ENCODE measurements at places on chromosomes 12 and 14.

DNA sequence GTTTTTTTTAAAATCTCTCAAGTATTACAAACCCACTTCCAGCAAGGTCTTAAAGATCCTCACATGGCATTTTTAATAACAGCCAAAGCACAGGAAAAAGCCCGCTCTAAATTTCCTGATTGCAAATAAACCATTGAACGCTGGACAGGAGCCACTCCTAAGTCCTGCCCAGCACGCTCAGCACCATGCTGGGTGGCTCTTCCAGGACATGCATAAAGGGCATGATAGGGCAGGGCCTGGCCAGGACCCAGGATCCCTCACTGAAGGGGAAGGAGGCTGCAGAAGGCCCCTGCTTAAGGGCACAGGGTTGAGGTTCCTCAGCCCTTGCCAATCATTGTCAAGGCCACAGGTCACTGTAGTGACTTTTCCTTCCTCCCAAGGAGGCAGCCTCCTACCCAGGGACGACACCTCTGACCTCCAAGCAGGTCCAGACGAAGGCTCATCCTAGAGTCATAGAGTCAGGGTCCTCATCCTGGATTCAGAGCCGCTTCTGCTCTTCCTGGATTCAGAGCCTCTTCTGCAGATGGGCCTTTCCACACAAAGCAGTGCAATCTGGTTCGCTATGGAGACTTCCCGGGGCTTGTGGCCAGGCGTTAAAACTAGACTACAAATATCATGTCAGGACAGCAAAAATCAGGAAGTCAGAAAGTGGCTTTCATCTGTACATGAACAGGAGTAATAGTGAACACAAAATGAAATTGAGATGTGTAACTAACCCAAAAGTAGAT lies 123.8 kb downstream of the GCH1 start:
- DNase-seq: peak; percentile 24

DNA sequence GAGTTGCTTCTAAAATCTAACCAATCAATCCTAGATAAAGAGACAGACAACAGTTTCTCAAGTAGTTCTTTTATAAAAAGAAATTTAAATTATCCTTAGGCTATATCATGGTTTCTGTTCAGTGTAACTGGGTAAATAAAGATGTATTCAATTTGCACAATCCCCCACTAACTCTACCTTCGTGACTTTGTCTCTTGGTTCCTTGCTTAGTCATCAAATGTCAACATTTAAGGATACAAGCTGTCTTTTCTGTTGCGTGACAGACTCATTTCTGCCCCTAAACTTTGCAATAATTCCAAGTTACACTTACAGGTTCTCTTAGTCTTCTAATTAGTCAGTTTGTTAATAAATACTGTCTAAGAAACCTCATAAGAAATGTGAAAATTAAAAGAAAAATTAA lies 50.6 kb downstream of the SCAF11 start:
- no peak for DNase-seq

DNA sequence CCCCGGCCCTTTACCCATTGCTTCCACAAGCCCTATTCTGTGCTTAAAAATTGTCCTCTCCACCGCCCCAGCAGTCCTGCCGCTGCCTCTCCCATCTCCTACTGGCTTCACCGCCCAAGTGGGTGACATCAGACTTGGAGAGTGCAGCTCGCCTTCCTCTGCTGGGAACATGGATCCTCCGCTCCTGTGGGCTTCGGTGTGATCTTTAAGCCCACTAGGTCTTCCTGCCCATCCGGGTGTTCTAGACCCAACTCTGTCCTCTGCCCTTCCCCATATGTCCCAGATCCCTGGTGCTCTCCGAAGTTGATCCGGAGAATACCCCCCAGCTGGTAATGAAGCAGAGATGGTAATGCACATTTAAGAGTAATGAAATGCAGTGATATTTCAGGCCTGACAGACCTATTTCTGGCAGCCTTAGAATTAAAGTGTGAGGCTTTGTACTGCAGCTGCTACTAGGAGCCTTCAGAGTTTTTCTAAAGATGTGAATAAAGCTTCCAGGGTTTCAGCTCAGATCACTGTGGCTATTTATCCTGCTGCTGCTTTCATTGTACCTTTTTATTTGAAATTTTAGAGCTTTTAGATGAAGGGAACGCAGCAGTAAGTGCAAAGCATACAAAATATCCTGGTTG lies 22.9 kb upstream of the CTDSP2 start:
- DNase-seq: no peak

DNA sequence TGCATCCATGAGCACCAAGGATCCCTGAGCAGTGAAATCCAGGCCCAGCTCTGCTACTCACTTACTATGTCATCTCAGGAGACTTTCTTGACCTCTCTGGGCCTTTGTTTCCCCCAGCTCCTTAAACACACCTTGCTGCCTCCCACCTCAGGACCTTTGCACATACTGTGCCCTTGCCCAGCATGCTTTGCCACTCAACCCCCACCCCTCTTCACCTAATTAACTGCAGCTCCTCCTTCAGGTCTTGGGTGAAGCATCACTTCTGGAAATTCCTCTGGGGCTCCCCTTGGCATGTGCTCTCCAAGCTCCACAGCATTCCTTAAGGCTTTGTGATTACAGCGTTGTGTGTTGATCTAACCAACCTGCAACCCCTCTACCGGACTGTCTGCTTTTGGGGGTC lies 15.9 kb downstream of the WSCD2 start:
- DNase-seq: no peak

GRCh38 chr12:102659200-102659911 lies 179.0 kb upstream of the IGF1 start:
- no peak for DNase-seq

GRCh38 chr12:8541562-8541961 lies 857 bp upstream of the CLEC4E start:
- no peak for DNase-seq

- no peak for DNase-seq
Measured at GRCh38 chr14:20219033-20219432, 4.5 kb upstream of the OR11H6 start.

- no peak for DNase-seq
Measured at GRCh38 chr12:56626701-56627100, 3.4 kb downstream of the BAZ2A start.

GRCh38 chr12:121062391-121063045 lies 23.5 kb upstream of the OASL start:
- DNase-seq: no peak

GRCh38 chr14:100530270-100531072 lies 56.7 kb downstream of the BEGAIN start:
- DNase-seq: no peak

DNA sequence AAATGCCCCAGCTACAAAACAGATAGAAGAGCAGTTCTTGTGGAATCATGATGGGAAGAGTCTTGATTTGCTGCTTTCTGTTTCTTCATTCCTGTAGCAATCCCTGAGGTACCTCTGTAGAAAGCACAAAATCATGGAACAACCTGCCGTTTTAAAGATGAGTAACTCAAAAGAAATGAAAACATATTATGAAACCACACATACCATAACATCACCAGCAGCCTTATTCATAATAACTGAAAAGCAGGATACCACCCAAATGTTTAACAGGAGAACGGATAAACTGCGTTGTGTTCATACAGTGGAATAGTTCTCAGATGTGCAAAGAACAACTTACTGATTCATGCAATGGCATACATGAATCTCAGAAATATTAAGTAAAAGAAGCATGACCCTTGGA lies 188.1 kb downstream of the RGS6 start:
- no peak for DNase-seq

- peak; percentile 72 for DNase-seq
Measured at GRCh38 chr12:49623142-49623904, at the start of gene PRPF40B. TSS of gene PRPF40B (plus strand) at chr12:49623561. CDS start at chr12:49623591, 30 bp downstream.

- no peak for DNase-seq
Measured at GRCh38 chr12:103546959-103547358, 40.1 kb upstream of the STAB2 start.

DNA sequence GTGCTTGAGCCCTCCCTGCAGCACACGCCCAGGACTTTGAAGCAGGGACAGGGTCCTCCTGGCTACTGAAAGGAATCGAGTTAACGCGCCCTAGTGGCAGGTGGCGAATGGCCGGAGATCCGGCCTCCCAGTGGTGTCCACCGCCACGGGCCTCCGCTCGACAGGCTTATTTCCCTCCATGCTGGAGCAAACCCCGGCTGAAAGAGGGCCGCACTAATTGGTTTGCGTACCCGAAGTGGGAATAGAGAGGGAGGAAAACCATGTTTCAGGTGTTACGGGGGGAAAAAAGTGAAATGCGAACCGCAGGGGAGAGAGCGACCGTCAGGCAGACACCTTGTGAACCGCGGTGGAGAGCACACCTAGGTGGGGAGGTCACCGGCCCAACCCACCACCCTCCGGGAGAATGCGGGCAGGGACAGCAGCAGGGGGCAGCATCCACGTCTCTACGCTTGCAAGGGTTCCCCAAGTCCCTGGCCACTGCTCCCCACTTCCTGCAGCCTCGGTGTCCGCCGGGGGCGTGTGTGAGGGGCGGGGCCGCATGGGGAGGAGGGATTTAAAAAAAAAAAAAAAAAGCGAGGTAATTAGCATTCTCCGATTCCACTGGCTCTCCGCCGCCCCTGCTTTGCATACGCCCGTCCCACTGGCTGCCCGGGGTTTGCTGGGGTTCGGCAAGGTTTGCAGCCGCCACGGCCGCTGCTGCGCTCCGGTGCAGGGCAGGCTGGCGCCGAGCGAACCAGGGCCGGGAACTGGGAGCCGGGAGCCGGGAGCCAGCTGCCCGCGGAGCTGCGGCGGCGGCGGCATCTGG lies 224.6 kb upstream of the CRY1 start:
- DNase-seq: peak; percentile 48
